ENCODE measurements at places on chromosomes 5 and 9.

DNA sequence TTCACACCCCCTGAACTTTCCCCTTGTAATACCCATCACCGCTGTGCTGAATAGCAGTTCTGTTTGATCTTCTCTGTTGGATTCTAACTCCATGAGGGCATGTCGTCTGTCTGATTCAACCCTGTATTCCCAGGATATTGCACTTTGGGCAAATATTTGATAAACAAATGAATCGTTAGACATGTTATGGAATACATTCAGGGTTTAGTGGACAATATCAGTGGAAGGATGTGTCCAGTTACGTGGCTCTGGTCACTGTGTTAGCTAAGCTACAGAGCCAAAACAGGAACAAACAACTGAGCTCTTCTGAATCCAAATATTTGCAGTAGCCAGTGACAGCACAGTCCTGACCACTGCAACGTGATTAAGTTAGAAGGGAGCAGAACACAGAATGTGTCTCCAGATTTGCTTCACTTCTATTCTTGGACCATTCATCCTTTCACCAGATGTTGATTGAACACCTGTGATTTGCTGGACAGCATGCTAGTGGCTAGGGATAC lies 13.2 kb downstream of the ANGPTL2 start:
- DNase-seq, result no peak

- no peak for DNase-seq
Measured at GRCh38 chr5:85017261-85017660, 632.6 kb upstream of the EDIL3 start.

GRCh38 chr5:149046196-149046829 lies 16.5 kb downstream of the SH3TC2 start:
- DNase-seq, result no peak

DNA sequence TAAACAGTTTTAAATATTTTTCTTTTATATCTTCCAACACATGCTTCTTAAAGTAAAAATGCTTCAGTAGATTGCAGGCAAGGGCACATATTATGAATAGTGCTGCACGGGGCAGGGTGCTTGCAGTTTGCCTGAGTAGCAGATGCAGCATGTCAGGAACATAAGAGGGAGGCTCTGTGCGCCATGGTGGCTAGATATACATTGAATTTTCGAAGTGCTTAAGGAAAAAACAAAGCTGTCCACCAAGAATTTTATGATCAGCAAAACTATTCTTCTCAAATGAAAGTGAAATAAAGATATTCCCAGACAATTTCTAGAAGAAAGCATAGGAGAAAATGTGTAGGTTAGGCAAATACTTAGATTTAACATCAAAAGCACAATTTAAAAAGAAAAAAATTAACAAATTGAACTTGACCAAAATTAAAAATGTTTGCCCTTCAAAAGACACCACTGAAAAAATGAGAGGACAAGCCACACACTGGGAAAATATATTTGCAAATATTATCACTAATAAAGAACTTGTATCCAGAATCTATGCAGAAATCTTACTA lies 213.2 kb downstream of the NR3C1 start:
- no peak for DNase-seq

DNA sequence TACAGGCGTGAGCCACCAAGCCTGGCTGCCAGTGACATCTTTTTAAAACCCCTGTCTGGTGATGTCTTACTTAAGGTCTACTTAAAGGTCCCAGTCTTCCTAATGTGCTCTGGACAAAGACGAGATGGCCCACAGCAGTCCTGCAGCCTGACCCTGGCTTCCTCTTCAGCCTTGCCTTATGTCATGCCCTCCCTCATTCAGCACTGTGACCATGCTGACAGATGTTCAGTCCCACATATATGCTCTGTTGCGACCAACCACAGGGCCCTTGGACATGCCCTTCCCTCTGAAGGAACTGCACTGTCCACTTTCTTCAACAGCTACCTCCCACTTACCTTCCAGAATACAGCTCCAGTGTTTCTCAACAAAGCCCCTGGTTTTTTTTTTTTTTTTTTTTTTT lies 172.8 kb upstream of the PANK3 start:
- DNase-seq, result peak; percentile 43

- no peak for DNase-seq
Measured at GRCh38 chr9:127119320-127119709, 3.1 kb downstream of the ANGPTL2 start.

DNA sequence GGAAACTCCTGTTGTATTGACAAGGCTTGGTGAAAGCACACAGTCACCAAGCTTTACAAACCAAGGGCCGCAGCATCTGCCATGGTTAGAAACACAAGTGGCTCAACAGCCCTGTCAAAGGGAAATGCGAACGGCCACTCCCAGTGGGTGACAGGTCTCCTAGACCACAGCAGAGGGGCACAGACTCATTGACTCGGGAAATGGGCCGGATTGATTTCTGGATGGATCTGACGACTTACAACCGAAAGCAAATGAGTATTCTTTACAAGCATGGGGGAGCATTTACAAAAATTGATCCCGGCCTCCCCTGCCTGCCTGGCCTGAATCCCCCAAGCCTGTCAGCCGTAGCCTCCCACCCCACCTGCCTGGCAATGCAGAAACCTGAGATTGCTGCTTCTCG lies 48.2 kb downstream of the ADAMTS2 start:
- no peak for DNase-seq

- no peak for DNase-seq
Measured at GRCh38 chr9:90737742-90738141, 63.9 kb upstream of the SYK start.

- no peak for DNase-seq
Measured at GRCh38 chr9:86547571-86547970, 193.4 kb upstream of the TUT7 start.

DNA sequence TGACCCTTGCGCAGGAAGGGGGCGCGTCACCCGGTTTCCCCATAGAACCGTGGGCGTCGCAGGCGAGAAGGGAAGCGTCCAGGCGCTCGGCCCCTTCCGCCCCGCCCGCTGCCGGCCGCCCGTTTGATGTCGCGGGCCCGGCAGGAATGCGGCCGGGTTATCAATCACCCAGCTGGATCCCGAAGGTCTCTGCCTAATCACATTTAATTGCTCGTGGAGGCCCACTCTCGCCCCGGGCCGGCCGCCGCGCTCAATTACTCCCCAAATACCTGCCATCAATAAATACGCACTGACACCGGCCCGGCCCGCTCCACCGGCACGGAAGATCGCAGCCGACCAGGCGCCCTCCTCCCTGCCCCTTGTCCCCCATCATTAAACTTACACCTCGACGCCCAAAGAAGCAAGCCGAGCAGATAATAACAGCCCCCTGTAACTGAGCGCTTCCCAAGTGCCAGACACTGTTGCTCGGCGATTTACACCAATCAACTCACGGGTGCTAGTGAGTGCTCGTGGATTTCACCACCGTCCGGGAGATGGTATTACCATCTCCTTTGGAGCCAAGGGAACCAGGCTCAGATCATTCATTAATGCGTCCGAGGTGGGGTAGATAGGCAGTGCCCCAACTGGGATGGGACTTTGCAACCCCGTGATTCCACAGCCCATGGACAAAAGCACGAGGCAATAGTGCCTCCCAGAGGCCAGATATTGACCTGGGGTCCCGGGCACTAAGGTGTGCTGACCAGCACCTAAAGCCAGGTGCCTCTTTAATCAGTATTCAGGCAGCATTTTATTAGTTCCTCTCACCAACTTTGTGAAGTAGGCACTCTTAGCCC lies 11.3 kb downstream of the MSX2 start:
- peak; percentile 93 for DNase-seq

GRCh38 chr9:122055701-122056100 lies 37.4 kb downstream of the TTLL11 start:
- DNase-seq, result no peak

DNA sequence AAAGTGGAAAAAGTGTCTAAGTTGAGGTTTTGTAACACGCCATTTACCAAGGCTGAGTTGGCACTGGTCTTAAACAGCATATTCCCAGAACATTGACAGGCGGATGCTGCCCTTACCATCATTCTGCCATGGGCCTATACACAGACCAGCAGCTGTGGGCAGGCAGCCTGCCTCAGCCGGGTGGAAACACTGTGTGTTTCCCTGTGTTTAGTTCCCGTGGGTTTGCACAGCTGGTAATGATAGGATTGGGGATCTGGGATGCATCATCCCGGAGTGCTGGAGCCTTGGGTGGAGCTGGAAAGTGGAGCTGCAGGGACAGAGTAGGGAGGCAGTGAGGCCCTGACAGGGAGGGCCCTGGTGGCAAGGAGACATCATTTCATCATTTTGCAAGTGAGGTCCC lies 5.5 kb upstream of the FGD3 start:
- no peak for DNase-seq

- DNase-seq, result peak; percentile 48
Measured at GRCh38 chr5:180813420-180813819, 10.8 kb upstream of the MGAT1 start.

DNA sequence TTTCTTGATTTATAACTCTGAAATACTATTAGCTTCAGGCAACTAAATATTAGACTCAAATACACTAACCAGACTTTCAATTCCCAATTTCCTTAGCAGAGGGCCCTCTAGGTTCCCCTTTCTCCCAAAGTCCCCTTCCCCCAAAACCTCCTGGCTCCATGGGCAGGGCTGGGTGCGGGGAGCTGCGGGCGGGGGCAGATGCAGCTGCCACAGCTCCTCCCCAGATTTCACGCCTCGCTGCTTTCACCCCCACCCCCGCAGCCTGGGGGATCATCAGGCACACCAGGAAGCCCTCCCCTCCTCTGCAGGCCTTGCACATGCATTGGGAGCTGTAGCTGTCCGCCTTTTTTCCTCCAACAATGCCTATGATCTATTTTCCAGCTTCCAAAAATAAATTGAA lies 82.8 kb upstream of the SPATA31C2 start:
- no peak for DNase-seq

- no peak for DNase-seq
Measured at GRCh38 chr5:138402640-138403039, 36.2 kb upstream of the REEP2 start.

DNA sequence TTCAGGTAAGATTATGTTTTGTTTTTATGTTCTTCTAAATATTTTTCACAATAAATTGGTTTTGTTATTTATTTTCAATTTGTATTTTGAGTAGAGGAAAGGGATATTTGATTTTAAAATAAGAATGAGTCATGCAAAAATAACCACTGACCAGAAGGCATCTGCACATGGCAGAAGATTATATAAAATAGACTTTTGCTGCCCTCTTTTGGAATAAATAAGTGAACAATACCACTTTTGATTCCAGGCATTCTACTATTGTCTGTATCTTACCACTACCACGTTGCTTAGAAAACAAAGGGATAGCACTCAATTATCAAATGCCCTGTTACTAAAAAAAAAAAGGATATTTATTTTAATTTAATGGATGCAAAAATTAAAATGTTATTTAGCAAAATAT lies 227.3 kb upstream of the ITGA1 start:
- no peak for DNase-seq

DNA sequence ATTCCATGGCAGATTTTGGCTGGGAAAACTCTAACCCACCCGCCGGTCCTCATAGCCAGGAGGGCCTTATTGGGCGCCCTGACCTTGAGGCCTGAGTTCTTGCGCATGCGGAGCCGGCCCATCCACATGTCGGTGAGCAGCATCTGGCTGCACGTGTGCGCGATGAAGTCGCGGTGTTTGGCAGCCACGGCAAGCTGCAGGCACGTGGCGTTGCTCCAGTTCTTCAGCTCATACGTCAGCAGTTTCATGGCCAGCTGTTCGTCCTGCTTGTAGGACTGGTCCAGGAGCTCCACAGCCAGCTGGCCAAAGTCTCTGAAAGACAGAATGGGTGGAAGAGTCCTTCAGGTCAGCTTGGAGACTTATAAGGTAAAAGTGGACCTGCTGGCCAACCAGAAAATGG lies 204.3 kb upstream of the KLF9 start:
- no peak for DNase-seq

- peak; percentile 75 for DNase-seq
Measured at GRCh38 chr9:124074746-124075145, 63.2 kb downstream of the LHX2 start.

GRCh38 chr5:115962565-115963402 lies 509 bp downstream of the LVRN start:
- peak; percentile 64 for DNase-seq

DNA sequence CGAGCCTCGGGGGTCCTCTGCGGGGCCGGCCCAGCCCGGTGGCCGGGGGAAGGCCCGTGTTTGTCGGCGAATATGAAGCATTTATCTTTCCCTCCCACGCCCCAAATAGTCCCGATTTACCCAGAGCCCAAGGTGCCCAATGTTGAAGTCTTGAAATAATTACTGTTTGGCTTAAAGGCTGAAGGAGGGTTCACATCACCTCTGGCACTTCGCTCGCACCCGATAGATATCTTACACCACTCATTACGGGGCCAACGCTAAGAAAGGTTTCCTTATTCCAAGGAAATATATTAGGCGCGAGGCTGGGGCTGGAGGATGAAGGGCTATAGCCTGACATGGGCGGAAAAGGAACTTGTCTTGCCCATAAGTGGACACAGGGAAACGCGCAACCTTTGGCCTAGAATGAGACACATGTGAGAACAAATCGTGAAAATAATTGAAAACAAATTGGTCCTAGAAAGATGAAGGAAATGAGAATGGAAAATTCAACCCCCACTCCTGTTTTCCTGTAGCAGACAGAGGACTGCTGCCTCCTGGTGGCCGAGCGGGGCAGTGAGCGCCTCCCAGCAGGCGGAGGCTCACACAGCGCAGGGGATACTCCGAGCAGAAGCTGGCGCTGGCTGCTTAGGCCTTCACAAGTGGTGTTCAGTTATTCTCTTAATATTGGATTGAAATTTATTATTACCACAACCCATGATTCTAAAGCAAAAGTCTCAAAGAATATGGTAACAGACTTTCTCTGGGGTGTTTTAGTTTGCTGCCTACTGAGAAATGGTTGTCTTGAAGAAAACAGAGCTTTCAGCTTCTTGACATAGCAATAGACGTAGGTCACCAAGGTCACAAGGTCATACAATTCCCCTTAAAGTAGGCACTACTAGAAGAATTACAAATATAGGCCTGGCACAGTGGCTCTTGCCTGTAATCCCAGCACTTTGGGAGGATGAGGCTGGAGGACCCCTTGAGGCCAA lies 7.9 kb downstream of the CCL21 start:
- peak; percentile 87 for DNase-seq

DNA sequence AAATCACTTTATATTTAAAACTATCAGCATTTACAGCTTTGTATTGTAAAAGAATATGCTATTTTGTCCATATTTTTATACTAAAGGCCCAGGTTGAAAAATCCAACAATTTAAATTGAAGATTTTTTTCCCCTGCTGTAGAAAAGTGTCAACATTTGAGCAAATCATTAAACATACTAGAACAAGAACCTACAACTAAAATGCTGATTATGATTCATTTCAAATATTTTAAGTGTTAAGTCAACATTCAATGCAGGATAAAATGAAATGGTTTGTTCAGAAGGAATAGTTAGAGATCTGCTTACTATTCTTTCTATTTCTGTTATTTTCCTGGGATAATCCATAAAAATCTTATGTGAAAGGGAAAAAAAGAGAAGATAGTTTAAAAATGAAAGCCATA lies 866.5 kb upstream of the DMAC1 start:
- no peak for DNase-seq

DNA sequence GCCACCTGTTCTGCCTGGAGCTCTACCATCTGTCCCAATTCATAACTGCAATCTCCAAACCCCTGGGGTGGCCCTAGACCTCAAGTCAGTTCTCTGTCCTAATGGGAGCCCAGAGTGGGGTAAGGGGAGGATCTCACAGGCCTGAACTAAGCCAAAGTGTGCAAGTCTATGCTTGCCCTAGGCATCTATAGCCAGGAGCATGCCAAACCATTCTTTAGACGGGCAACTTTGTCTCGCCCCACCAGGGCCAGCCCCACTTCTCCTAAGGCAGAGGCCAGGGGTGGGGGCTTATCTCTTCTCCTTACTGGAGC lies 3.3 kb downstream of the ACSL6 start:
- no peak for DNase-seq

Measured in islet precursor cell (in vitro differentiated cells).